ENCODE measurements at places on chromosomes 7 and 10. TPM values are rescaled to one million over a fixed set of nuclear protein-coding genes. Genes with fewer than 3 reads are reported as not detected.
A peak's percentile ranks its signal among the peaks of the same experiment; 100 is the strongest.

SKIDA1 gene
- total RNA-seq, result 0.29 TPM

COL17A1 gene
- total RNA-seq, result under 0.01 TPM

ANKRD22 gene
- total RNA-seq, result under 0.01 TPM

HKDC1 gene
- 2.9 TPM for total RNA-seq

GRCh38 chr10:20682782-20683181 lies 214.3 kb downstream of the NEBL start:
- no peak overlapping the region for H3K4me3 ChIP-seq
- no peak for DNase-seq
- H3K27ac ChIP-seq, result no peak overlapping the region

GRCh38 chr10:15313047-15313446 lies 58.0 kb downstream of the FAM171A1 start:
- no peaks in the 10 kb centered on the region for H3K36me3 ChIP-seq
- no peak overlapping the region for H3K27ac ChIP-seq
- H3K4me1 ChIP-seq, result peaks cover 5% of the 10 kb centered on the region
- no peak for DNase-seq

DNA sequence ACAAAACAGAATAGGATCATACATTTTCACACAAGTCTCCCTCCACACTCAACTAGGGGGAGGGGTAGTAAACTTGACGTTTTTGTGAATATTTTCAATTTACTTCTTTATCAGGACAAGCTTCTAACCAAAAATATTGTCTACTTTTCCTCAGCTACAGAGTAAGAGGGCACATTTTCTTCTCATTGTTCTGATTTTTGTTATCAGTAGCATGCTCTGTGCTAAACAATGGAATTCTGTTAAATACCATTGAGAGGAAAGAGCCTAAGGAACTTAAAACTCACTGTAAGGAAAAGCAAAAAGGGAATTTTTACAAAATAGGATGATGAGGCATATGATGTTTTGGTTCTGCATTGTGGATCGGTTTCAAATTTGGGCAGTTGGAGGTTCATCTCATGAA lies 41.2 kb downstream of the ANLN start:
- H3K4me1 ChIP-seq, result peaks cover 8% of the 10 kb centered on the region
- H3K27ac ChIP-seq, result no peak overlapping the region
- no peaks in the 10 kb centered on the region for H3K27me3 ChIP-seq

DNA sequence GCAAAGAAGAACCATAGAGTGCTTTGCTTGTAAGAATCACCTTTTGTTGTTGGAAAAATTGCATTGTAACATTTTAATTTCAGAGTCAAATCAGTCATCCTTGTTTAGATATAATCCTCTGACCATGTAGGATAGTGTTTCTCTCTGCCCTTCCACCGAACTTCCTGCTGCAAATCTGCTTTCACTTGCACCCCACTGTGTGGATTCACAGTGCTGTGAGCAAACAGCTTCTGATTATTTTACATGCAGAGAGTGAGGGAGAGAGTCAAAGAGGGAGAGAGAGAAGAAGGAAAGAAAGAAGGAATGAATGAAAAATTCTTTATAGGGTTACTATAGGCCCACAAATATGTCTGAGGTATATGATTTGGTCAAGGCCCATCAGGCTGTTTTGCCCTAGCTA lies 30.0 kb upstream of the SEM1 start:
- peaks cover 4% of the 10 kb centered on the region for H3K27me3 ChIP-seq
- no peak for DNase-seq
- H3K4me1 ChIP-seq, result no peaks in the 10 kb centered on the region
- H3K27ac ChIP-seq, result no peak overlapping the region
- H3K36me3 ChIP-seq, result no peaks in the 10 kb centered on the region

- H3K36me3 ChIP-seq, result no peaks in the 10 kb centered on the region
- DNase-seq, result peak; percentile 96
- peaks cover 24% of the 10 kb centered on the region for H3K4me1 ChIP-seq
Measured at GRCh38 chr7:101814991-101815825, 2.2 kb upstream of the CUX1 start.

DNA sequence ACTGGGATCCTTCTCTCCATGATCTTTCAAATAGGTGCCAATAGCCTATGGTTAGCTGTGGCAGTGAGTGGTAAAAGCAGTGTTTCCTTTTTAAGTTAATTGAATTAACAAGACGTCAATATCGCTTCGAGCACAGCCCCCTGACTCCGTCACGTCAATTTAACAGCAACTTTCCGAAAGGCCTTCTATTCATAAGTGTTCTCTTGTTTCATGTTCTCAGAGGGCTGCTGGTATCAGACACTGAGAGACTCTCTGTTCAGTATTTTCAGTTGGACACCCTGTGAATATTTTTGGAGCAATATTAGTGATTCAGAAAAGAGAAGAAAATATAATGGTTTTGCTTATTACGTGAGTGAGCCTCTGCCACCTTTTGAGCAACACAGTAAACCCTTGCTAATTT lies 174.2 kb upstream of the INSYN2A start:
- peaks cover 15% of the 10 kb centered on the region for H3K36me3 ChIP-seq
- no peak for DNase-seq
- H3K27ac ChIP-seq, result no peak overlapping the region
- H3K4me3 ChIP-seq, result no peak overlapping the region
- H3K27me3 ChIP-seq, result no peaks in the 10 kb centered on the region

- H3K27ac ChIP-seq, result no peak overlapping the region
- H3K4me1 ChIP-seq, result no peaks in the 10 kb centered on the region
- no peak overlapping the region for H3K4me3 ChIP-seq
- H3K36me3 ChIP-seq, result no peaks in the 10 kb centered on the region
Measured at GRCh38 chr10:103513380-103514060, 20.0 kb downstream of the NEURL1 start.

GRCh38 chr10:11882646-11883375 lies 59.7 kb downstream of the PROSER2 start:
- DNase-seq, result peak; percentile 81
- H3K36me3 ChIP-seq, result no peaks in the 10 kb centered on the region
- no peak overlapping the region for H3K4me3 ChIP-seq
- H3K4me1 ChIP-seq, result no peaks in the 10 kb centered on the region

DNA sequence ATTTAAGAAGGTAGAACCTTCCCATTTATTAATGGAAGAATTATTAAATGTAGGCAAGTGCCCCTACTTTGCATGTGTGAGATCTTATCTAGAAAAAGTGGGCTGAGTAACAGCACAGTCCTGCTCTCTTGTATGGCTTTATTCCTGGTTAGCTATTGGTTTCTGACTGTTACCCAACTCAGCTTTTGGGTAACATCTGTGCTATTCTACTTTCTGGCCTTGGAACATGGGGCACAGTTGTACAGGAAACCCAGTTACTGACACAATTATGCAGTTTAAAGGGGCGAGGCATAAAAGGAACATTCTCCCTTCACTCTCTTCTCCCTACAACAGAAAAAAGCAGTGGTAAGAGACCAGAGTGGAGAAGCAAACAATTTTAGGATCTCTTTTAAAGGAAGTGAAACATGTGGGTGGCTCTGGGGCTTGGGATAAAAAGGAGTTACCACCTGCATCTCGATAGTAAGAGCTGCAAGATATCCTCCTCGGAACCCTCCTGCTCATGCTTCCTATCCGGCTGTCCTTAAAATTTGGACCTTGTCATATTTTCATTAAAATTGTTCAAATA lies 16.0 kb downstream of the NUDT5 start:
- no peaks in the 10 kb centered on the region for H3K27me3 ChIP-seq

DNA sequence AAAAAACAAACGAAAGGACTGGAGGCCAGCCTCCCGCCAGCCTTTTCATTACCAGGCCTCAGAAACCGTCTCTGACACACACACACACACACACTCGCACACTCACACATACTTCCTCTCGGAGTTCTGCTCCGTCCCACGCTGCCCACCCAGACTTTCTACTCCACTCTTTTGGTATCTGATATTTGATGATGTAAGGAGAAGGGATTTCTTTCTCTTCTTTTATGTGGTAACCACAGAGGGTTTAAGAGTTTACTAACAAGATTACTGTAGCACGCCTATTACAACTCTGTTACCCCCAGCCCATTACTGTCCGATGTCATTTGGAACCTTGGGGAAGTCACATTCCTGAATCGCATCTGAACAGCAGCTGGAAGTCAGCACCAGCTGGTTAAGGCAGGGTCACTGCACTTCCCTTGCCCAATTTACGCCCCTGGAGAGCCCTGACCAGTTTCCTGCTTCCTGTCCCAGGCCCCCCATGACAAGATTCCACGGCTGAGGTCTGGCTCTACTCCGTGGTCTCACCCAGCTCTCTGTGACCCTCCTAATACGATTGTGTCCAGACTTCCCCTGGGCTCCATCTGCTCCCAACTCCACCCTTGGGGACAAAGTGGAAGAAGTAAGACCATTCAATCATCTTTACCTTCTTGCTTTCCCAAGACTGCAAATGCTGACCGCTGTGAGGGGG lies 1.1 kb downstream of the DENND2A start:
- peaks cover 40% of the 10 kb centered on the region for H3K27me3 ChIP-seq
- H3K36me3 ChIP-seq, result no peaks in the 10 kb centered on the region
- peak; percentile 87 for DNase-seq
- no peak overlapping the region for H3K27ac ChIP-seq

DNA sequence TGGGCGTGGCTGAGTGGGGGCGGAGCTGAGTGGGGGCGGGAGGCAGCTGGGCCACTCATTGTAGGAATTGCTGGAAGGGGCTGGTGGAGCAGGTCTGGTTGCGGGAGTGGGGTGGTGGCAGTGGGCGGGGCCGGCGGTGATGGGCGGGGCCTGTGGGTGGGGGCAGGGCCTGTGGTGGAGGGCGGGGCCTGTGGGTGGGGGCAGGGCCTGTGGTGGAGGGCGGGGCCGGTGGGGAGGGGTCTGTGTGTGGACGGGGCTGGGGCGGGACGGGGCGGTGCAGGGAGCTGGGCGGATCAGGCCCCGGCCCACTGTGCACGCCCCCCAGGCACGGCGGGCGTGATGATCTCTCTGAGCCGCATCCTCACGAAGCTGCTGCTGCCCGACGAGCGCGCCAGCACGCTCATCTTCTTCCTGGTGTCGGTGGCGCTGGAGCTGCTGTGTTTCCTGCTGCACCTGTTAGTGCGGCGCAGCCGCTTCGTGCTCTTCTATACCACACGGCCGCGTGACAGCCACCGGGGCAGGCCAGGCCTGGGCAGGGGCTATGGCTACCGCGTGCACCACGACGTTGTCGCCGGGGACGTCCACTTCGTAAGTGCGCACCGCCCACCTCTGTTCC lies 14.0 kb downstream of the SLC29A4 start:
- no peaks in the 10 kb centered on the region for H3K27me3 ChIP-seq
- H3K4me3 ChIP-seq, result no peak overlapping the region
- no peaks in the 10 kb centered on the region for H3K36me3 ChIP-seq
- H3K4me1 ChIP-seq, result no peaks in the 10 kb centered on the region

DNA sequence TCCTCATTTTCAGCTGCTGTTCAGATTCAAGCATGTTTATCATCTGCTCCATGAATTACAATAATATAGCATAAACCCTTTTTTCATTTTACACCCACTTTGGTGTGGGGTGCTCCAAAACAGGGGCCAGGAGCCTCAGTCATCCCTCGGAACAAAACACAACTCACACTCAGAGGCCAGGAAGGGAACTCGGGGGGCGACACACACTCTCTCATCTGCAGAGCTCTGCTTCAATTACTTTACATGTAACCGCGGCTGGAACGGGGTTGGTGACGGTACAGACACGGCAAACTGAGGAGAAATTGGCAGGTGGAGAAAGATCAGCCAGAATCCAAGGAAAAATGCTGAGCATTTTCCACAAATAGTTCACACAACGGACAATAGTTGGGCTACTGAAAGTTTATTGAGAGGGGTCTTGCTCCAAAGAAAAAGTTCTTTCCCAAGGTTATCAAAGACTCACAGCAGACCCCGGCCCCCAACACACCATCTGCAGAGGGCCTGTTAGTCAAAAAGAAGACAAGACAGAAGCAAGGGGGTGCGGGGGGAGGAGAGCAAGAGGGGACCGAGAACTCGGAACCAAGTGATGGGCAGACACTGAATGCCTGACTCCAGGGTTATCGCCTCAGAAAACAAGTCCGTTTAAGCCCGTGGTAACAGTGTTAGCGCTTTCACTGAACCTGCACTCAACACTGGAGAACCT lies 20.5 kb downstream of the DIP2C start:
- DNase-seq, result no peak
- H3K27ac ChIP-seq, result no peak overlapping the region
- no peaks in the 10 kb centered on the region for H3K27me3 ChIP-seq
- H3K36me3 ChIP-seq, result no peaks in the 10 kb centered on the region

DNA sequence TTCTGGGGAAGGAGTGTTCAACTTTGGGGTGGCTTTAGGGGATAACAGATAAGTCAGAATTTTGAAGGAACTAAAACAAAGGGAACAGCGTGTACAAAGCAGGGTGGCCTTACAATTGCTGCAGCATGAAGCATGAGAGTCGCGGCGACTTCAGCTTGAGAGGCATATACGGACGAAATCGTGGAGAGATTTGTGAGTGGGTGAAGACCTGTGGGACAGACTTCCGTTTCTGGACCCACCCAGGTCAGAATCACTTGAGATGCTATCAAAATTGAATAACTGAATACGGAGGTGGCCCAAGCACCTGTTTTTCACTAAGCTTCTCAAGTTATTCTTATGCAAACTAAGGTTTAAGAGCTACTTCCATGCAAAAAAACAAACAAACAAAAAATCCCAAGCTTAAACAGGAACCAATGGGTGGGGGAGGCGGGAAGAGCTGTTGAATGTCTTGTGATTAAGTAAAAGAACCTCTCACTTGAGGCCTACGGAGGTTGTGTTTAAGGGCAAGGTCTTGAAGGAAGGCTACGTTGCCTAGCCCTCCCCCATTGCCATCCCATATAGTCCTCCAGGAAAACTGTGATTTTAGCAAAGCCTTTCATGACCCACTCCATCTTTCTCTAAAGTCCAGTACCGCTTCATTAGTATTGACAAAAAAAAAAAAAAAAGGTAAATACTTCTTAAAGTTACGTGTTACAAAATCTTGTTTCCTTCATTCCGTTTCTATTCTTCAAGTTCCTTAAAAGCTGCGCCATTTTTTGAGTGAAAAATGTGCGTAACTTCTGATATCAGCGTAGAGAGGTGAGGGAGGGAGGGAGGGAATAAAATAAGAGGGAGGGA lies 1.3 kb upstream of the TRIM24 start:
- DNase-seq, result peak; percentile 45
- no peak overlapping the region for H3K4me3 ChIP-seq
